ENCODE measurements at places on chromosomes 7 and 10. TPM values are rescaled to one million over a fixed set of nuclear protein-coding genes. Genes with fewer than 3 reads are reported as not detected.
A peak's percentile ranks its signal among the peaks of the same experiment; 100 is the strongest.

Gene GPER1
- 4.8 TPM for polyA plus RNA-seq

Gene MKI67
- 0.04 TPM for polyA plus RNA-seq

Gene CYP2C19
- polyA plus RNA-seq: not detected

Gene APBB1IP
- 4.1 TPM for polyA plus RNA-seq

- peak; percentile 60 for DNase-seq
Measured at GRCh38 chr7:90119178-90119971, 34.9 kb upstream of the STEAP1 start.

- no peak for DNase-seq
Measured at GRCh38 chr10:102581401-102581800, 62.9 kb upstream of the TRIM8 start.

DNA sequence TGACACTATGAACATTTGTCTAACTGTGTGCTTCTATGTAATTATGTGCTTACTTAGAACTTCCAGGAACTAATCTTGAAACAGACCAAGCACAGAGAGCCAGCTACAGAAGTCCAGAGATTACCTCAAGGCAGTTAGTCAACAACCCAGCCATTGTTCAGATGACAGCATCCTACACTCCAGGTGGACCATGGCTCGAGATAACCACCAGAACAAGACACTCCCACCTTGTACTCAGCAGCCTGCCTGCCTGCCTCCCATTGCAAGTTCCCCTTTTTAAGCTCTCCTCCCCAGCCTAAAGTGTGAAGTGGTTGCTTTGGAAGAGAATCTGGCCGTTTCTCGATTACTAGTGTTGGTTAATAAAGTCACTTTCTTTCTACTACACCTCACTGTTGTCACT, 1080.6 kb upstream of the LRRN3 start:
- no peak for DNase-seq

GRCh38 chr10:62033125-62033524, 131.6 kb downstream of the ARID5B start:
- DNase-seq: no peak

DNA sequence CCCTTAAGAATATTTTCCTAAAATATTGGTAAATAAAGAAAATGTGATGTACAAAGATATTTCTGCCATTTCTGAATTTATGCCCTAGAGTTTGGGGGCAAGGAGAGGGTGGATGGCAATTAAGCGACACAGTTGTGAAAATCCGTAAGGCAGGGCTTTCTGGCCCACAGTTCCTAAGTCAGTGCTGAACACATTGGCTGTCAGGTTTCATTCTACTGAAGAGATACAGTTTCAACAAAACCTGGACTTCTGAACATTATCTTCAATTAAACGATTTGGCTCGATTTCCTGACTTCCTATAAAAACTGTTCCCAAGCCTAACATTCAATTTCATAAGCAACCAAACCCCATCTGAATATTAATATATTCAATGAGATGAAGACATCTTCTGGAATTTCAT, 61.1 kb upstream of the NEBL start:
- no peak for DNase-seq

DNA sequence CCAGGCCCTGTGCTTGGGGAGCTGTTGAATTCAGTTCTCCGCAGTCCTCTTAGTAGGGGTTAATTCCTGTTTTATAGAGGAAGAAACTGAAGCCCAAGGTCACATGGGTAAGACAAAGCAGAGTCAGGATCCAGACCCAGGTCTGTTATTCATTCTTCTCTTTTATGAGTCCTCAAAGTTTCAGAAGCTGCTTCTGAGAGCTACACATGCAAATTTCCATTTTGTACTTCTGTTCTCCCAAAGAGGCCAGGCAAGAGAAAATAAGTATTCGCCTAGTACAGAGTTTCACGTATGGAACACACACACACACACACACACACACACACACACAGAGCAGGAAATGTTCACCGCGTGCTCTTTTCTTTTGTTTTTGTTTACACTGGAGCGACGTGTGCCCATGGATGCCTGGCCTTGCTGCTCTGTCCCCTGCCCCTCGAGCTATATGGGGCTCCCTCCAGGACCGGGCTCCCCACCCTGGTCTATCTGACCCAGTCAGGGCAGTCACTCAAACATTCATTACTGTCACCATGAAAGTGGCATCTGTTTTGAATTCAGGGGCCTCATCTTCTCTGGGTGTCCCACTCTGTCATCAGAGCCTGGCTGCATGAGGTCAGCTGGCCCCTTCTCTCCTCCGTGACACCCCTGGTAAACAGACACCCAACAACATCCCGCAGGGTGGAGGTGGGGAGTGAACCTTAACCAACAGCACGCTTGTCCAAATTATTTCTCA, 84.4 kb downstream of the TNS3 start:
- DNase-seq: no peak

- no peak for DNase-seq
Measured at GRCh38 chr7:98797150-98797549, 72.7 kb downstream of the TMEM130 start.

GRCh38 chr7:149686011-149686410, 87.4 kb downstream of the ZNF467 start:
- DNase-seq: no peak

DNA sequence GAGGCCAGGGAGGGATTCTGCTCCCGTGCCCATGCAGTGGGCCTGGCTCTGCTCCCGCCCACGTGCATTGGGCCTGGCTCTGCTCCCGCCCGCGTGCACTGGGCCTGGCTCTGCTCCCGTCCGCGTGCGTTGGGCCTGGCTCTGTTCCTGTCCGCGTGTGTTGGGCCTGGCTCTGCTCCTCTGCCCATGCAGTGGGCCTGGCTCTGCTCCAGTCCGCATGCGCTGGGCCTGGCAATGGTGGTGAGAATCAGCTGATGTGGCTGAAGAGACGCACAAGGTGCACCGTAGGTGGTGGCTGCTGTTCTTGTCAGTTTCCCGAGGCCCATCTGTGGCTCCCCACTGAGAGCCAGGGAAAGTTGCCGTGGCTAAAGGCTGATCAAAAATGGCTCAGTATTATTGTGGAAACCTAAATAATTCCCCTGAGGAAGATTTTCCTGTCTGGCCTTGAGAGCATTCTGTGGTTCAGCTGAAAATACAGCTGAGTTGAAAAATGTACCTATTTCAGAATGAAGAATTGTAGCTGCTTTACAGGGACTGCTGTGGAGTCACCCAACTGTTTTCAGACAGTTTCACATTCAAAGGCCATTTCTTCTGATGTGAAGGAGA, 572.4 kb downstream of the GLRX3 start:
- no peak for DNase-seq

DNA sequence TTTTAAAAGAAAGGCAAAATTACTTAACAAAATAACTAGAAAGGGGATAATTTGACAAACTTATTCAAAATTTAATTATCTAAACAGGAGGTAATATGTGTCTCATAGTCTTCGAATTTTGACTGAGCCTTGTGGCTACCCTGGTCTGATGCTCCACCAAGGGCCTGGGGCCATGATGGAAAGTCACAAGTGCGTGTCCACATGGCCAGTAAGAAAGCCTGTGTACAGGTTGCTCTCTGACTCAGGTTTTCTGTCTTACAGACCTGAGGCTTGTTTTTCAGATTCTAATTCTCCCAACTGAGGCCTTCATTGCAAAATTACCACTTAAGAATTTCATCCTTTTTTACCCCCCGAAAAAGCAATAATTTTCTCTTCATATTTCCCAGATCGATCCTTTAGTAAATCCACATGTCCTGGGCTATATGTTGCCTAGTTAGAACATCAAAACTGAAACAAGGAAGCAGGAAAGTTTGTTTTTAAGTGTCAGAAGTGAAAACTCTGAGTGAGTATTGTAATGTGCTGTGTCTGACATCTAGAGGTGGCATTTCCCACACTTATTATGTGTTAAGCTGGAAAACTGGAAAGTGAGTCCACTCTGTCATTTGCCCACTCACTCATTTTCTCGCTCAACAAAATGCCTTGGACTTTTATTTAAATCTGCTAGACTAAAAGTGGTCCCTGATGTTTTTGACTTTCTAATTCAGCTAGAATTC, 10.0 kb downstream of the CYP3A43 start:
- DNase-seq: no peak

DNA sequence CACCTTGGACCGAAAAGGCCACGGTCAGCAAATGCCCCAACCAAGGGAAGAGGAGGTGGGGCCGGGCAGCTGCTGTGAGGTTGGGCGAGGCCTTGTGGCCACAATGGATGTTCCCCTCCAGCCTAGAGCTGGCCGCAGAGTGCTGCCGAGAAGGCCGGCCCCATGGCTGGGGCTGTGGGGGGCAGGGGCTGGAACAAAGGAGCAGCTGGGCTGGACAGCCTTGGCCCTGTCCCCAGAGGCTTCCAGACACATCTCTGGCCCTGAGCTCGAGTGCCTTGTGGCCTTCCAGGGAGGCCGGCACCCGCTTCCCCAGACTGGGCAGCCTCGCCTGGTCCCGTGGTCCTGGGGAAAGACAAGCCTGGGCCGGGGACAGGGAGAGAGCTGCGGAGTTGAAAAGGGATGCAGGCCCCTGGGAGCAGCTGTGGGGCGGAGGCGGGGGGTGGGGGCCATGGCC, 88.0 kb downstream of the PDGFA start:
- no peak for DNase-seq

- no peak for DNase-seq
Measured at GRCh38 chr10:59957975-59958374, 51.6 kb upstream of the CCDC6 start.

GRCh38 chr7:103343758-103344452, 662 bp downstream of the DNAJC2 start:
- DNase-seq: peak; percentile 55

GRCh38 chr10:45509491-45509890, 135.5 kb downstream of the ALOX5 start:
- DNase-seq: no peak

- DNase-seq: no peak
Measured at GRCh38 chr7:46239846-46240245, 318.8 kb upstream of the IGFBP3 start.

DNA sequence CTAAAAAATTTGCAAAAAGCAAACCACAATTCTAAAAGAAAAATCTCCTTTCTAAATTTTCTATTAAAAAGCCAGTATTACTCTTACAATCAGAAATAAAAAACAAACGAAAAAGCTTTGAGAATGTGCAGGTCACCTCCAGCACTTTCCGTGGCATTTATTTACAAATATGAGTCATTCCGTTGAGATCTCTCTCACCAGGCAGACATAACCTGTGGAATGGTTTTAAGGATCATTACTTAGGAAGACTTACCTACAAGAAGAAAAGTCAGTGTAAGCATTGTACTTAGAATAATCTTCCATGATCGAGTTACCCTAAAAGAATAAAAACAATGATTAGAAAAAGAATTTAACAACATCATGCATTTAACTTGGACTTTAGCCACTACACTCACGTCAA, 3.3 kb downstream of the SUN3 start:
- DNase-seq: no peak

DNA sequence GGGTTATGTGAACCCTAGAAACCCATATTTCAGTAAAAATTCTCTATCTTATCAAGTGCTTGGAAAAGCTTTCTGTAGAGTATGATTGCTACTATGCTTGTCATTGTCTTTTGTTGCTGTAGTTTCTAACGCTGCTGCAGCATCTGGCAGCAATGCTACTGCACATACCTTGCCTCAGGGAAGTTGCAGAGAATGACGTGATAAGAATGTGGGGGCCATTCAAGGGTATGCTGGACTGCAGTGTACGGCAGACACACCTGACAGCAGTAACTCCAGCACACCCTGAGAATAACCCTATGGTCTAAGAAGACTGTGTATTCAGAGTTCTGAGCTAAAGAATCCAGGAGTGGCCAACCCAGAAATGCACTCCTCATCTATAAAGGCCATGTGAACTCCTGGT, 20.5 kb downstream of the TRIM4 start:
- DNase-seq: peak; percentile 10
